Lung (tissue), 17 donors: ENCODE measurements at places on chromosomes 4 and X. TPM values are rescaled to one million over a fixed set of nuclear protein-coding genes. Genes with fewer than 3 reads are reported as not detected.

GRCh38 chr4:2059046-2059725 is at the start of gene NAT8L:
Gene NAT8L, plus strand, starts transcription at chr4:2059327. Its CDS starts 185 bp downstream, at chr4:2059512.
- peak; percentile 58 for DNase-seq

GRCh38 chr4:87031920-87032319 is 97.1 kb downstream of the AFF1 start:
- DNase-seq = no peak

GRCh38 chr4:125191232-125191631 is 123.5 kb upstream of the FAT4 start:
- DNase-seq = no peak

GRCh38 chr4:82043081-82043808 is 330.5 kb downstream of the HNRNPD start:
- peak; percentile 4 for DNase-seq

DNA sequence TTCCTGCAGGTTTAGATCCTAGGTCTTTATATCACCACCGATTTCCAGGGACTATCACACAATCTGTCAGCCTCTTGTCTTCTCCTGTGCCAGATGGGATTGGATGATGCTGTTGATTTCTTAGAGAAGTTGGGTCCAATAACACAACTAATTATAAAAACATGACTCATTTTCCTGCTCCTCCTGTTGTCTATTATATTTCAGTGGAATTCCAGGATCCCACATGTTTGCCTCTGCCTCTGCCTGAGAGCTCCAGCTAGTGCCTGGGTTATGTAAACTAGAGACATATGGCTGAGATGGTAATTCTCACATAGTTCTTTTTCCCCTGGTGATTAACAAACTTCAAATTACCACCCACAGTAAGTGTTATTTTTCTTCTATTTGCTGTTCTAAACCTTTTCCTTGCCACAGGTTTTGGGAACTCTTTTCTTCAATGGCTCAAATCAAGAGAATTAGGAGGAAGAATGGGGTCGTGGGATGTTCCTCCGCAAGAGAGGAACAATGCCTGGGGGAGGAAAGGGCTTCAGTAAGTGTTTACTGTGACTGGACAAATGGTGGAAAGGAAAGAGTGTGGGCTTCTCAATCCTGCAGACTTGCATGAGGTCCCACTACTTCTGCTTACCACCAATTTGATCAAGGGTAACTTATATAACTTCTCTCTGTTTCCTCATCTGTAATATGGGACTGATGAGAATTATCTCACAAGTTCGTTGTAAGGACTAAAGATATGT is 3.4 kb upstream of the HOPX start:
- no peak for DNase-seq

DNA sequence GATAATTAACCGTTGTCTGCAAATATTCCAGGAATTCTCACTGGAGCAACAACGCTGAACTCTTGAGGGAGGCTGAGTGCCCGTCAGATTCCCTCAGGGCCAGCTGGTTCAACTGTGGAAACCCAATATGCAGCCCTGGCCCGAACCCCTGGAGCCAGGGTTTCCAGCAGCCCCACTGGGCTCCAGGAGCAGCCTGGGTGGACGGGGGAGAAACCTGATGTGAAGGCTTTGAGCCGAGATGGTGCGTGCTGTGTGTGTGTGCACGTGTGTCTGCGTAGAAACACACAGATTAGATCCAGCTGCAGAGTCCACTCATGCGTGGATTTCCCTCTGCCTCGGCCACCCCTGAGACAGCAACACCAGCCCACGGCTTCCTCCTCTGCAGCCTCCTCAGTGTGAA is 19.4 kb upstream of the SLC25A6 start:
- no peak for DNase-seq

DNA sequence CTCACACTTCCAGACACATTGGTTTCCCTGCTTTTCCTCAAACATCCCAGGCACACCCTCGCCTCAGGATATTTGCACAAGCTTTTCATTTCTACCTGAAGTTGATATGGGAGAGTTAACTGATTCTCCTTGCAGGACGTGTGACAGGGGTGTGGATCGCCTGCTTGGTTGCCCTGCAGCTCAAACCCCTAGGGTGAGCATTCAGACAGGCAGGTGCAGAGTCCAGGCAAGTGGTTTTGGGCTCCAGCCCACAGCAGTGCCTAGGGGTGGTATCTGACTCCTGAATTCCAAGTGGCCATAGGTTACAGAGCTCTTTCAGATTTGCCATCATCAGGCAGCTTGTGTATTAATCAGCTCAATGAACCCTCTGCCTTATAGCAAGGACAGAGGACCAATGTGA is 1104.2 kb upstream of the IGFBP7 start:
- DNase-seq = no peak

- no peak for DNase-seq
These were observed 41.2 kb upstream of the PDGFC start for GRCh38 chr4:157012781-157013180.

DNA sequence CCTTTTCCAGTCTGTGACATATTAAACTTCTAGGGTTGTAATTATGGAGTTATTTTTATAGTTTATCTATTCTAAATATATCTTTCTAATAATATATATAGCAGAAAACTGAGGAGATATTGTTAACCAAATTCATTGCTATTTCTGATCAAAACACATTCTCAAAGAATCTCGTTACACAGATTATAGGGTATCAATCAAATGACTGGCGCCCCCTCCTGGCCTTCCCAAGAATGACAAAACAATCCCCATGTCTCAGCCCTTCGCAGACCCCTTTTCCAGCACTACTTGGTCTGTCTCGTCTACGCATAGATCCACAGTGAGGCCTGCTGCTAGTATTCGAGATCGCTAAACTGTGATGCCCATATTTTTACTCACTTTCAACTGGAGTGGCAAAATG is 209.3 kb downstream of the GPC3 start:
- no peak for DNase-seq

DNA sequence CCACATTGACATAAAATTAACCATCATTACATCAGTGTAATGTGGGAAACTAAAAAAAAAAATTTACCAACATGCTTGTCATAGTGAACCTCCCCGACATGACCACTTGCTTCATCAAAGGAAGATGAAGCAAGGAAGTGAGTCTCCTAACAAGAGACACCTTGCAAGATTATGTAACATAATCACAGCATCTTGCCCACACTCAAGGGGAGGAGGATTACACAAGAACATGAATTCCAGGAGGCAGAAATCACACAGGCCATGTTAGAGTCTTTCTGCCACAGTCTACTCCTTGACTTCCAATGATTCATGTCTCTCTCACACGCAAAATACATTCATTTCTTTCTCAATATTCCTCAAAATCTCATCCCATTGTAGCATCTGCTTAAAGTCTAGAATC is 93.3 kb downstream of the AKAP4 start:
- no peak for DNase-seq

DNA sequence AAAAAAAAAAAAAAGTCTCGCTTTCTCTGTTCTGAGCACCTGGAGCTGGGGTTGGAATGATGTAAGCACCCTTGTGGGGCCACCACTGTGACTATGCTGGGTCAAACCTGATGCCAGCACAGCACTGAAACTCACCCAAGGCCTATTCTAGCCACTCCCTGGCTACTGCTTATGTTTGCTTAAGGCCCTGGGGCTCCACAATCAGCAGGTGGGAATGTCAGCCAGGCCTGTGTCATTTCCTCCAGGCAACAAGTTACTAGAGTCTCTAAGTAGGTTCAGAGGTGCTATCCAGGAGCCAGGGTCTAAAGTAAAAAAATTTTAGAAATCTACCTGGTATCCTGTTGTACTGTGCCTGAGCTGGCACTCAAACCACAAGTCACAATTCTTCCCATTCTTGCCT is 1306.8 kb downstream of the STIM2 start:
- DNase-seq = no peak

- no peak for DNase-seq
These were observed 32.9 kb downstream of the MAGED4 start for GRCh38 chrX:52217494-52218160.

GRCh38 chr4:121326597-121326996 is 54.2 kb downstream of the QRFPR start:
- DNase-seq = peak; percentile 14

GRCh38 chr4:74263551-74263950 is 44.7 kb upstream of the EPGN start:
- DNase-seq = no peak

- DNase-seq = no peak
These were observed 57.1 kb upstream of the HPGD start for GRCh38 chr4:174579421-174579820.

GRCh38 chrX:118448273-118448783 is 47.3 kb upstream of the DOCK11 start:
- no peak for DNase-seq

- no peak for DNase-seq
These were observed 19.5 kb downstream of the MID1IP1 start for GRCh38 chrX:38820751-38821150.

DNA sequence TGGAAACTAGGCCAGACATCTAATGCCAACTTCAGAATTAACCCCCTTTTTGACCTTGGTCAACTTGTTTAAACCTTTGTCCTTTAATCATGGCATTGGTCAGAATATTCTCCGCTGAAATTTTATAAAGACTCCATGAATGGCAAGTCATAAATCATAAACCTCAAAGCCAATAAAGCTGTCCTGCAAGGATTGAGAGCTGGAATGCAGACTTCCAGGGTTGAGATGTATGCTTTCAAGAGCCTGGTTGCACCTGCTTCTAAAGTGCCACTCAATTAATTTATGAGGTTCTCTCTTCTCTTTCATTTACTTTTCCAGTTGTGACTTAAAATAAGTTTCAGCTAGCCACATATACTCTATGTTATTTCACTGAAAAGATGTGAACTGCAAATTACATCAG is 136.2 kb upstream of the HCCS start:
- peak; percentile 21 for DNase-seq

- peak; percentile 28 for DNase-seq
These were observed 906 bp downstream of the DKK2 start for GRCh38 chr4:107034996-107035818.

DNA sequence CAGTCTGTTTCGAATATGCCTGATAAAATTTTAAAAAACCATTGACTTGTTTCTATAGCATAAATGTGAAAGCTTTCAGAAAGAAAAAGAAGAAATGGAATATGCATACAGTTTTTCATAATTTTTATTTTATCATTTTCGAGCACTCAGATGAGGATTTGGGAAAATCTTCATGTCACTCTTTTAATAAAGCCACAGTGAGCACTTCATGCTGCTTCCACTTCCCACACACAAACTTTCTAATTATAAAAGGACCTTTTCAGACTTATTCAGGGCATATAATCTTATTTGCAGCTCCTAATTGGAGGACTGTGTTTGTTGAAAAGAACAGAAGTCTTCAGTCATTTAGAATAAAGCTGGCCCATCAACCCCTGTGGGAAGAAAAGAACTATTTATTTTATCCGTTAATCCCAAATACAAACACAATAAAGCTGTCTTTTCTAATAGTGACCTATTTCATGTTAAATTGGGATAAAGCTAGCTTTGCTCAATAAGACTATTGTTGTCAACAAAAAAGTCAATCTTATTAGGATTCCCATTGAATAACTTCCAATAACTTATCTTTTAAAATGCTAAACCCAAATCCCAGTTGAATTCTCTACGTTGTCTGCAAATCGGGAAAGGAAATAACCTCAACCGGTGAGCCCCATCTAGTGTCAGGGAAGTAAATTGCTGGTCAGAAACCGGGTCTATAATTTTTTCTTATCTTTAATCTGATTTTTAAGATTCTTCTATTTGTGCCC is 211.5 kb downstream of the PDGFRA start:
- peak; percentile 29 for DNase-seq

DNA sequence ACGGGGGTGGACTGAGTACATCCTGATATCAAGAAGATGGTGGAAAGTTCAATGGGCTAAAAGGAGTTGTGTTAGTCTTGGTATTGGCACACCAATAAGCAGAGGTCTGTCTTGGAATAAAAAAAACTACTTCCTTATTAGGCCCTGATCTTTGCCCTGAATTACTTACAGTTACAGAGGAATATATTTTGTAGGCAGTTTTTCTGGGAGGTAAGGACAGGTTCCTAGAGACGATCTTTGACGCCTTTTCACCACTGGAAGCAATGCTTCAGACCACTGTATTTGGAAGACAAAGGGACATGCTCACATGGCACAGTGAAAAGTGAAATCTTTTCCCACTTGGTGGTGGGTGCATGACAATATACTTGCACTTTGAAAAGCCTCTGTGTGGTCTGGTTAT is 618 bp upstream of the XK start:
- no peak for DNase-seq

GRCh38 chr4:122423246-122423645 is 33.3 kb downstream of the IL2 start:
- DNase-seq = no peak

- DNase-seq = no peak
These were observed 10.0 kb downstream of the CLCN4 start for GRCh38 chrX:10166731-10167151.

DNA sequence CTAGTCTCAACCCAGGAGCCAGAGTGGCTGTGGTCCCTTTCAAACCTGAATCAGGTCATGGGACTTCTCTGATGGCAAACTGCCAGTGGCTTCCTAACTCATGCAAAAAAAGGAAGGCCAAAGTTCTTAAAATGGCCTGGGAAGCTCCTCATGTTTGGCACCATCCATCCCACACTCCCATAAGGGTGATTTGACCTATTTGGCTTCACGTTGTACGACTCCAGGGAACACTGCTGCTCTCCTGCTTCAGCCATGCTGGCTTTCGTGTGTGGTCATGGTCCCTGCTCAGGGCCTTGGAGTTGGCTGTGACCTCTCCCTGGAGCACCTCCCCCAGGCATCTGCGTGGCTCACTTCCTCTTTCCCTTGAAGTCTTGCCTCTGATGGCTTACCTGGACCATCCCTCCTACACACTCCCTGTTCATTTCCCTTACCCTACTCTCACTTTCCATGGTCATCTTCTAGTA is 12.8 kb upstream of the TMSB4X start:
- DNase-seq = no peak

DNA sequence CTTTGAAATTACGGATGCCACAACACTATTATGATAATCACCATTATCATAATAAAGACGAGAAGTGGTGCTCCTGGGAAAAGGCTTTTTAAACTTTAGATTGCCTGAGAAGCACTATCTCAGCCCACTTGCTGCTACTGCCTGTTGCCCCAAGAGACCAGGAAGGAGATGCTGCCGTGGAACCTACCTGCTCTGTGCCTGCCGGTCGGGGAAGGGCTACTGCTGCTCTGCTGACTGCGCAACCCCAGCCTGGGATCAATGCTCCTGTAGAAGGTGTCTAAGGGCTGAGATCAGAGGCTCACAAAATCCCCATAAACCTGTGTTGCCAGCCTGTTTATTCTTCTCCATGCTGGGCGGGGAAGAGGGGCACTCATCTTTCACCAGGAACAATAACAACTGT is 145.3 kb upstream of the VCX3B start:
- DNase-seq = no peak

The FRAS1 gene
- total RNA-seq = 12.2 TPM

The FGF5 gene
- not detected for total RNA-seq

The ARMCX4 gene
- total RNA-seq = 9.9 TPM

The PNCK gene
- total RNA-seq = 0.77 TPM

The MSX1 gene
- total RNA-seq = 4.0 TPM

The SEL1L3 gene
- 75.8 TPM for total RNA-seq

The ZAR1 gene
- not detected for total RNA-seq

The AR gene
- 5.3 TPM for total RNA-seq

The AREG gene
- total RNA-seq = 3.3 TPM

The DUSP21 gene
- not detected for total RNA-seq

The TSC22D3 gene
- 308 TPM for total RNA-seq

The ASMT gene
- 0.63 TPM for total RNA-seq
